Germinal center (tissue), 1 donor: ENCODE measurements at places on chromosomes 12 and 14.

DNA sequence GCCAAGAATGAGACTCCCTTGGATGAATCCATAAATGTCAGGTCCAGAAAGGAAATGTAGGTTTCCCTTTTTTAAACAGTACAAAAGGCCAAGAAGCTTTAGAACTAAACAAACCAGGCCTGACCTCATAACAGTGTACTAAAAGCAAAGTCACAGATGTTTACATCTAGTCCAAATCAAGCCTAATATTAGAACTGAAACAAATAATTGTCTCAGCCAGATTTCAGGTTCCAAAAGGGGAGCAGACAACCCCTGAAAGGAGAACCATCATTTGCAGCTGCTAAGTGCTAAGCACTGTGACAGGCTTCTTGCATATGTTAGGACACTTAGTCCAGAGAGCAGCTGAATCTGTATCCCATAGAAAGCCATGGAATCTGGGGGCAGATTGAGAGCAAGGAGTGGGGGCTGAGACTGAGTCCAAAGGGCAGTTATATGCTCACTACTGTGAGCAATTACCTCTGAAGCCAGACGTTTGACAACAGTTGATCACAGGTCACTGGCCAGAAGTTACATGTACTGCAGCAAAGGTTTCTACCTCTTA lies 90.1 kb downstream of the STXBP6 start:
- no peak for DNase-seq

DNA sequence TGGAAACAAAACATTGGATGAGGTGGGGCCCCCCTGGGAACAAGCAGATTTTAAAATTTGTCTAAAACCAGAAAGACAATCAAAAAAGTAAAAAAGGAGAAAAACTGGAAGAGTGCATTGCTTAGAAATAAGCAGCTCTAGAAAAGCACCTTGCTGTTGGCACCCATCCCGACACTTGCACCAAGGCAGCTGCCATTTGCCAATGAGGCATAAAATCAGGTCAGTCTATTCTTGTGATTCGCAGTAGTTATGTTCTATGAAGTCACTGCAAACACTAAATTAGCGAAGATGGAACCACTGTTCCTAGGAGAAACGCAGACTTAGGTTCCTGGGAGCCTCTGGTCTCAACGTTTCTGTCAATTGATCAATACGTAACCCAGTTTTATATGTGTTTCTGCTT lies 16.2 kb downstream of the VPS33A start:
- no peak for DNase-seq

DNA sequence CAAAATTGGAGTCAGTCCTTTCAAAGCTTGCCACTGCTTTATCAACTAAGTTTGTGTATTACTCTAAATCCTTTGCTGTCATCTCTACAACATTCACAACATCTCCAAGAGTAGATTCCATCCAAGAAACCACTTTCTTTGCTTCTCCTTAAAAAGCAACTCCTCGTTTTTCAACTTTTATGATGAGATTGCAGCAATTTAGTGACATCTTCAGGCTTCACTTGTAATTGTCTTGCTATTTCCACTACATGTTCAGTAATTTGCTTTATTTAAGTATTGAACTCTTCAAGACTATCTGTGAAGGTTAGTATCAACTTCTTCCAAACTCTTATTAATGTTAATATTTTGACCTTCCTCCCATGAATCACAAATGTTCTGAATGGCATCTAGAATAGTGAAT lies 747.9 kb downstream of the TMTC2 start:
- no peak for DNase-seq

- no peak for DNase-seq
Measured at GRCh38 chr12:48419116-48419935, 53.0 kb upstream of the ANP32D start.

GRCh38 chr14:24725311-24725710 lies 91.3 kb upstream of the GZMB start:
- no peak for DNase-seq

- DNase-seq: no peak
Measured at GRCh38 chr12:95003921-95004272, 400 bp upstream of the NDUFA12 start.
